ENCODE measurements at places on chromosomes 6 and 20.

DNA sequence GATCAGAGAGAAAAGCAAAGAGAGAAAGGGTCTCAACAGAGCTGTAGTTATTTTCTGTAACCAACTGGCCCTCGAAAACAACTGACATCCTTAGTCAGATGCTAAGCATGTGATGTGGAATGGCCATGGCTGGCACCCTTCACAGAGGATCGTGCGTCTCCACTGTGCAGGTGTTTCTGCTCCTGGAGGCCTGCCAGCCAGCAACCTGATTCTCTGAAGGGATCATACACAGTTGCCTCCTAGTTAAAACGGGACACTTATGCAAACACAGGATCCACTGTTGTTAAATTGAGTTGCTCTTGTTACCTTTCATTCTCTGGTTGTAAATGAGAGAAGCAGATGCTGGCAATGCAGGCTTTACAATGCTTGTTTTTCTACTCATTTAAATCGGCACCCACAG, 148.5 kb downstream of the HDGFL1 start:
- DNase-seq = peak; percentile 65

GRCh38 chr6:75752365-75752764, 3.3 kb downstream of the MYO6 start:
- no peak for DNase-seq

DNA sequence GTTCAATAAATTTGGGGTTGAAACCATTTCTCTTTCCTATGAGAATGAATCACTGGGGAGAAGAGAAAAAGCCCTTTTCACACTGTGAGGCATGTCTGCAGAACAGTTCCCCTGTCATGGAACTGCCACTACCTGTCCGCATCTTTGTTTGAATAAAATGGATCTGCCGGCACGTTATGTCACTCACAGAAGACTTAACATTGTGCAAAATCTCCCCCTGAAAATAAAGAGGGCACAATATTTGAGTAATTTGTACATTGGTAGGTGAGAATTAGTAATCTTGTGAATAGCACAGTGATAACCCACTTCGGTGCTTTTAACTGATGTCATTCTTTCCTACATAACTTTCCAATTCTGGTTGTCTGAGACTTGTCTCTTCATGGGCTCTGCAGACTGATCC, 804.0 kb downstream of the C6orf118 start:
- DNase-seq = no peak

DNA sequence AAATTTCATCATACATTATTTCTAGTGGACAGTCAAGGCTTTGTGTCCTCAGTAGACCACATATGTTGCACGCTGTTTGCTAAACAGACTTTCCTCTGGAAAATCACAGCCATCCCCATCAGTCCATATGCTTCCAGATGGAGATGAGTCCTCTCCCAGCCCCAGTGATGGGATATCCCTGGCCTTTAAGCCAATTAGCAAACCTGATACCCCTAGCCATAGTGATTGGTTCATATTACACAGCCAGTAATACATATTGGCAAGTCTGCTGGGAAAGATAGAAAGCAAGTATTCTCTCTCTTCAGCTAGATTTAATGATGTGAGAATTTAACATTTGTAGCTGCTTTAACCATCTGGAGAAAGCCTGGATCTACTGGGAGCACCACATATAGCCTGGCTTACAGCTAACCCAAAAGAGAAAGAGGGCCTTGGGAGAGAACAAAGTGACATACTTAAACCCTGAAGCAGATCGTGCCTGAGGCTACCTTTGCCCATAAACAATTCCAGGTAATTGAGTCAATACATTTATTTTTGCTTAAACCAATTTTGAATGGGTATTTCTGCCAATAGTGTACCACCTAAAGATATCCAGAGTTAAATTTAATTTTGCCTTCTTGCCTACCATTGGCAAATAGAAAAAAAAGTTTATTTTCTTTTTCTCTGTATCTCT, 103.5 kb upstream of the HIVEP1 start:
- DNase-seq = no peak

DNA sequence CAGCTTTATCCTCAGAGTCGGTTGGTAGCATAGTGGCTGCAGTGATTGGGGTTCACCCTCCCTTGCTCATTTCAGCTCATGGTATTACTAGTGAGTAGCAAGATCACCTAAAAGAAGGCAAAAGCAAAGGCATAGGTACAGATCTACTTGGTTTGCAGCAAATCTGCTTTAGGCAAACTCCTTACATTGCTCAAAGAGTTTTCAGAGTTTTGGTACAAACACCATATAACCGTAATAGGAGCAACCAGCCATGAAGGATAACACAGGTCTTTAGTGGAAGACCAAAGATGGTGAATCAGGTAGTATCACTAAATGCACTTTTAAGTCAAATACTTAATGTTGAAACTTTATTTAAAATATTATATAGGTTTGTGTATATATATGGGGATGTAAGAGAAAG, 172.9 kb downstream of the ARID1B start:
- no peak for DNase-seq

GRCh38 chr6:142262231-142262630, 39.6 kb upstream of the ADGRG6 start:
- DNase-seq = no peak

DNA sequence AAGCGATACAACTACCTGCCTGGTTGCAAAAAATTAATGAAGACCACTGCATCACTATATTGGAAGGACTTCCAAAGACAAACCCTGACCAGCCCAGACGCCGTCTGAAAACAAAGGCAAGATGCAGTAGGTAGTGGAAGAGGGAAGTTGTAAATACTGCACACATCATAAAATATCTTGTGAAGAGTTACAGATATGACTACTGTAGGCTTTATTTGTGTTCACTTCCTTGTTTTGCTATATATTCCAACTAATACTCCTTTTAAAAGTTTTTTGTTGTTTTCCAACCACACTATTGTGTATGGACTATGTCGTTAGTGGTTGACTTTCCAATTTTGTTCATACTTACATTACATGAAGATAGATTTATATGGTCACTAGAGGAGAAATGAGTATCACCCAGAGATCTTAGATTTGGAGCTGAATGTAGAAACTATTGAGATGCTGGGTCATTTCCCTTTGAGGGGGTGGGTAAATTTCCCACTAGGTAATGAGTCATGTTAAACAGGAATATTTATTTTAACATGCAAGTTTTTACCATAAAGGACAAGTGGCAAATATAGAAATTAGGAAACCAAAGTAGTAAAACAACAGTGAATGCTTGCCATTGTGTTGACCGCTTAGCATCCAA, 16.6 kb upstream of the TXLNB start:
- DNase-seq = no peak

- no peak for DNase-seq
Observed at GRCh38 chr6:166952121-166952520, 4.2 kb downstream of the RNASET2 start.

GRCh38 chr20:21714297-21715192, 9.1 kb downstream of the PAX1 start:
- DNase-seq = no peak

DNA sequence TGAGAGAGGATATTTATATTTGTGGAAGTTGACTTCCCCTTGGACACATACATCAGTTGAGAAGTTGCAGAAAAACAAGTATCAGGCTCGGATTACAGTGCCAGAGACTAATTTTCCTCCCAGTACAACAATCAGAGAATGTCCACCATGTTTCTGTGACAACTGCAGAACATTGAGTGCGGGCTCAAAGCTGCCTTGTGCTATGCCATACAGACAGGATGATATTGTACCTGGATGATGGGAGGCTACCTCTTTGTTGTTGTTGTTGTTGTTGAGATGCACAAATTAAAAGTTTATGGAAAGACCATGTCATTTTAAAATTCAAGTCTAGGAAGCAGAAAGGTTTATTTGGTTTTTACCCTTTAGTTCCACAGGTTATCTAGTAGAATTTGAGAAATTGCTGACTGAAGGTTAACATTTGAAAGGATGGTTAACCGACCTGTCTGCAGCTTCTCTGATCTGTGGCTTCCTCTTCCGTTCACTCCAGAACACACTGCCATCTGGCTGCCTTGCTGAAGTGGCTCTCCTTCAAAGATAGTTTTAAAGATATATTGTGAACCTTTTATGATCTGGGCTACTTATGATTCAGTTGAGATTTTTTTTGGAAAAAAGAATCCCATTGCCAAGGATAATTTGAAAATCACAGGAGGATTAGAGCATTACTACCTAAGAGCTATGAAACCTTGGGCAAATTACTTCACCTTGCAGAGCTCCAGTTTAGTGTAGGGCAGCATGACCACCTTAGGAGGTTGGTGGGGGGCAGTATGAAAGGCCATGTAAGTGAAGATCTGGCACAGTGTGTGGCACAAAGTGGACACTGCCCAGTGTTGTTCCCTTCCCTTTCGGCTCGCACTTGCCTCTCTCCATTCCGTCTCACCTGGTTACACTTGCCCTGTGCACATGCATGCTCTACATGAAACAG, 15.9 kb downstream of the TMEM200A start:
- no peak for DNase-seq

GRCh38 chr6:144140867-144141266, 9.4 kb upstream of the STX11 start:
- no peak for DNase-seq

DNA sequence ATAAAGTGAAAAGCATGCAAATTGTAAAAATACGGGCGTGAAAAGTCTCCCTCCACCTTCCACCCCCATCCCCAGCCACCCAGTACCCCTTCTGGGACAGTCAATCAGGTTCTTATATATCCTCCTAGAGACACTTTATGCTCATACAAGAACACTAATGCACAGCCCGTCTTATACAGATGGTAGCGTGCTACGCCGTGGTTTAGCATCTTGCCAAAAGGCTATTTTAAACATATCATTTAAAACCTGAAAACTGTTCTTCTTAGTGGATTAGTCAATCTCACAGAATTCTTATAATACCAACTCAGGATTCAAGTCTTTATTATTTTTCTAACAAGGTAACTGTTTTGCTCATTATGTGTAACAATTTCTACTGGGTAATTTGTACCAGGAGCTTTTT, 57.2 kb upstream of the MRPS10 start:
- no peak for DNase-seq

DNA sequence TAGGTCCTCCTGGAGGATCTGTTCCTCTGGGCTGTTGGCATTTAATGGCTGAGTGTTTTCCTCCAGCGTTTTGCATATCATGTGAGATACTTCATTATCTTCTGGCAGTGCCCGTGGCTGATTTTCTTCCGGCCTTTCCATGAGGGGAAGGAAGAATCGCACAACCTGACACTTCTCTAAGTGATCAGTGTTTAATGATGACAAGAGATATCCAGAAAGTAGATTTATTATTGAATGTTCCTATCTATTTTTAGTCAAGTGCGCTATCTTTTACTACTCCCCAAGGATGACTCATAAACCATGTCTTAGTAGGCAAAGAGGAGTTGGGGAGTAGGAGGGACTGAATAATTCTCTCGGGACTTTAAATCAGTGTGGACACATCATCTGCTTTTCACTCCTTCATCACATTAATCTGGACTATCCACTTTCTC, 149.7 kb downstream of the PLCB4 start:
- DNase-seq = peak; percentile 44

- DNase-seq = no peak
Observed at GRCh38 chr6:42281570-42281969, 63.9 kb upstream of the MRPS10 start.

DNA sequence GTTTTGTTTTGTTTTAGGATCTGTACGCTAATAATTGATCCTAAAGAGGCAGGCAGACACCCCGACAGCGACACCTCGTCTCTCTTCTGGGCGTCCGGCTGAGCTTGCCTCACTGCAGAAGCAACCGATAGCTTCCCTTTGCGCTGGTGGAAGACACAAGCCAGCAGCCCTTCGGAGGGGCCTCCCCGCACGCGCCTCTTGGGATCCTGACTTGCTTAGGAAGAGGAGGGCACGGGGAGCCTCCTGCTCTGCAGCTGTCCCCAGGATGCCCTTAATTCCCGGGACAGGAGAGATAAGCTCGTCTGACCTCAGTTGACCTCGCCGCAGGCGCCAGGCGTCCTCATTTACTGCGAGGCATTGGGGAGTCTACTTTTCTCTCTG, 94.0 kb downstream of the CD83 start:
- no peak for DNase-seq

- DNase-seq = no peak
Observed at GRCh38 chr6:98823428-98824161, 10.8 kb upstream of the POU3F2 start.

DNA sequence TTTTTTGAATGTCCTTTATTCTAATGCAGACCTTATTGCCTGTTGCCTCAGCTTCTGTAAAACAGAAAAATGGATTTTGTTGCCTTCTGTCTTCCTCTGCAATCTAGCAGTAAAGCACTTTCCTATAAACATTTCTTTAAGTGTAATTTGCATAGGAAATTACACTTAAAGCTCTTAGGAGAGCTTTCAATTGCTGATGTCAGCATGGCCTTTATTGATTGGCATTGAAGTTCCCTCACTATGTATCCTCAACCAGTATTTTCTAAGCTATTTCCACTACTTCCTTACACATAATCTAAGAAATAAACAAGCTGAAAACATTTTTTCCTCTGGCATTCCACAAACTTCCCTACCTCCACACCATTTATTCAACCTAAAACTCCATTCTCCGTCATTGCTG, 22.3 kb downstream of the ADGRG6 start:
- no peak for DNase-seq

- DNase-seq = no peak
Observed at GRCh38 chr6:76615395-76615794, 542.9 kb upstream of the IMPG1 start.

DNA sequence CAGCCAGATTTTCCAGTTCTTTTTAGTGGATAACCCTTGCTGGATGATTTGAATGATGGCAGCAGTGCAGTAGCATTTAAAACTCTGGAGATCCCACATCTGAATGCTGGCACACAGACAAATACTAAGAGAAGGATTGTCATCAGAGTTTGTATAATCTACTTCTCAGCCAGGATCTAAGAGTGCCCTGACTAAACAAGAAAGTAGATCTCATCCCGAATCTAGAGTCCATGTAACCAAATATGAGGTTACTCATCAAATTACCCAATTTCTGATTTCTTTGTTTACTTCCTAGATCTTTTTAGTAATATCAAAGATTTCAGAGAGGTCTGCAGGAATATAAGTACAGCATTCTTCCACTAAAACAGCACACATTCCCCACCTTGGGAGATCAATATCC, 7.8 kb downstream of the TMC2 start:
- DNase-seq = no peak

- no peak for DNase-seq
Observed at GRCh38 chr6:40280231-40280630, 306.9 kb downstream of the LRFN2 start.

DNA sequence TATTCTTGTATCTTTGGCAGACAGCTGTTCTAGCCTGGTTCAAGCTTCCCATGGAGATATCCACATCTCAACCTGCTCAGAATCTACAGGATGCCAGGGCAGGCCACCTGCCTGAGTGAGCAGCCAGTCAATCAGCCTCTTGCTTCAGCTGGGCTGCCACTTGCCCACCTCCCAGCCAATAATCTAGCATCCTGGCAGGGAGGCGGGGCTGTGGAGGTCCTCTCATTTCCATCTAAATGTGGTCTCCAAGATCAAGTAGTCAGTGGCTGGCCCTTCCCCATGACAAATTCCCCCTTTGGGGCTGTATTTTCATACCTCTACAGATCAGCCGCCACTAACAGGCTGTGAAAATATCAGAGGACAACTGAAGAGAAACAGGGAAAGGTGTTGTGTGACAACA, 33.0 kb upstream of the SPDEF start:
- DNase-seq = no peak
